Natural killer cell treated with Interleukin-12 subunit alpha and Interleukin-12 subunit beta and Interleukin-15 and Interleukin-18, amount 100 ng/mL, for 72 hours (primary cell): ENCODE measurements at places on chromosomes 7 and 10.

DNA sequence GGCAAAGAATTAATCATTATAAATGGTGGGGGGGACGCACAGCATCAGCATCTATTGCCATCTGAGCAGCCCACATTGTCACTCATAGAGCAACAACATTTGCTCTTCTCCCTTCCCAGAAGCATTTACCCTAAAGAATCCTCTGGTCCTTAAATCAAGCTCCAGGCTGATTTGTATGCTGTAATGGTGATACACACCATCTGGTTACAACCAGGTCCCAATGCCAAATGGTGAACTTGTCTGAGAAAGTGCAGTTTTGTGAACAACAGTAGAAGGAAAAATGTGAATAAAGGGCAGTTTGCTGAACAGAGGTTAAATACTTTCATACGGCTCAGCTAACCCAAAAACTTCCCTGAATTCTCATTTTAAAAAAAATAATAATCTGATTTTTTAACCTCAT is 38.8 kb upstream of the TCF7L2 start:
- DNase-seq: no peak

DNA sequence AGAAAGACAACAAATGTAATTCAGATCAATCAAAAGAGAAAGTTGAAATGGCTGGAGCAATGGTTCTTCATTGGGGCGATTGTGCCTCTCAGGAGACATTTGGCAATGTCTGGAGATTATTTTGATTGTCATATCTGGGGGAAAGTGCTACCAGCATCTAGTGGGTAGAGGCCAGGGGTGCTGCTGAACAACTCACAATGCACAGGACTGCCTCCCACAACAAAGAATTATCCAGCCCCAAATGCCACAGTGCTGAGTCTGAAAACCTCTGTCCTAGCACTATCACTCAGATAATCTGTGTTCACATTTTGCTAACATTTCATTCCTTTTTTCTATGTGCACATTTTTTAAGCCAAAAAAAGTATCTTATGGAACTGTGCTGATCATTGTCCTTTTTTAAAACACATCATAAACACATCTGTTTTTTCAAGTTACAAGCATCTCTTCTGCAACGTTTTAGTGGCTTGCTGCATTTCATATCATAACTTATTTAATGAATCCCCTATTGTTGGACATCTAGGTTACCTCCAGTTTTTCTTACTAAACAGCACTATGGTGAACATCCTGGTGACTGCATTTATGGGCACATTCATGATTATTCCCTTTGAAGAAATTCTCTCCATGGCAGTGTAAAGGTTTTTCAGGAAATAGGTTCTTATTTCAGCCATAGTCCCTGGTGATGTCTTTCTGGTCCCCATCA is 114.2 kb downstream of the C10orf105 start:
- DNase-seq: no peak

- no peak for DNase-seq
Measured at GRCh38 chr10:17217631-17218232, 10.3 kb upstream of the VIM start.

DNA sequence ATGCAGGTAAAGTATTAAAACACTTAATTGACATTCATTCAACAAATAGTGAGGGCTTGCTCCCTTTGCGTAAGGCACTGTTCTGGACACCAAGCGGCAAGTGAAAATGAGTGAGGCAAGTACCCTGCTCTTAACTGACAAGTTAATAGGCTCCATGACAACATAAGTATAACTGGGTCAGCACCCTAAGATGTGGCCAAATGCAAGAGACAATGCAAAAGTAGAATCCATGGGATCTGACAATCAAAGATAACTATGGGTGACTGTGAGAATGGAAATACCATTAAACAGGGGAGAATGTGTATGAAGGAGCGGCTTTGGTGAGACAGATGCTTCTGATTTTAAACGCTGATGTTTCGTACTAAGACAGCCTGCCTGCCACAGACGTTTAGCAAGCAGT is 160.5 kb downstream of the RAPGEF5 start:
- no peak for DNase-seq
